Epithelial cell of prostate (primary cell): ENCODE measurements at places on chromosomes 12 and 14.

GRCh38 chr14:71932229-71932981, at the start of gene RGS6:
Gene RGS6 (plus strand): TSS chr14:71932429.
- peak; percentile 22 for DNase-seq

- no peak for DNase-seq
Measured at GRCh38 chr12:28893856-28894255, 255.2 kb upstream of the FAR2 start.

DNA sequence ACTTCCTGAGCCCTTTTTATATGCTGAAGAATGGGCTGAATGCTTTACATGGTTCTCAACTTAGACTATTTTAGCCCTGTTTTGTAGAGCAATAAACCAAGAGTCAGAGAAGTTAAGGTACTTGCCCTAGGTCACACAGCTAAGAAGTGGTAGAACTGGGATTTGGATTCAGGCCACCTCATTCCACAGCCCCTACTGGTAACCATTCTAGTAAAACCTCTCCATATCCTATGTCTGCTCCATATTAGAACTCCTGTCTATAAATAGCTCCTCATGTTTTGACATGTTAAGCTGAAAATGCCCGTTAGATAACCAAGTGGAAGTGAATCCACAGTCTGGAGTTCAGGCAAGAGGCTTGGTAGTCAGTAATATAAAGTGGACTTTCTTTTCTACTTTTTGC, 111.6 kb downstream of the HECTD4 start:
- no peak for DNase-seq

GRCh38 chr12:67241482-67241881, 27.7 kb upstream of the CAND1 start:
- no peak for DNase-seq

- no peak for DNase-seq
Measured at GRCh38 chr12:67804168-67804567, 155.6 kb downstream of the DYRK2 start.
